Skeletal muscle cell (primary cell): ENCODE measurements at places on chromosomes 2 and 18.

GRCh38 chr2:37711308-37711731, 39.9 kb upstream of the CDC42EP3 start:
- DNase-seq = peak; percentile 79

DNA sequence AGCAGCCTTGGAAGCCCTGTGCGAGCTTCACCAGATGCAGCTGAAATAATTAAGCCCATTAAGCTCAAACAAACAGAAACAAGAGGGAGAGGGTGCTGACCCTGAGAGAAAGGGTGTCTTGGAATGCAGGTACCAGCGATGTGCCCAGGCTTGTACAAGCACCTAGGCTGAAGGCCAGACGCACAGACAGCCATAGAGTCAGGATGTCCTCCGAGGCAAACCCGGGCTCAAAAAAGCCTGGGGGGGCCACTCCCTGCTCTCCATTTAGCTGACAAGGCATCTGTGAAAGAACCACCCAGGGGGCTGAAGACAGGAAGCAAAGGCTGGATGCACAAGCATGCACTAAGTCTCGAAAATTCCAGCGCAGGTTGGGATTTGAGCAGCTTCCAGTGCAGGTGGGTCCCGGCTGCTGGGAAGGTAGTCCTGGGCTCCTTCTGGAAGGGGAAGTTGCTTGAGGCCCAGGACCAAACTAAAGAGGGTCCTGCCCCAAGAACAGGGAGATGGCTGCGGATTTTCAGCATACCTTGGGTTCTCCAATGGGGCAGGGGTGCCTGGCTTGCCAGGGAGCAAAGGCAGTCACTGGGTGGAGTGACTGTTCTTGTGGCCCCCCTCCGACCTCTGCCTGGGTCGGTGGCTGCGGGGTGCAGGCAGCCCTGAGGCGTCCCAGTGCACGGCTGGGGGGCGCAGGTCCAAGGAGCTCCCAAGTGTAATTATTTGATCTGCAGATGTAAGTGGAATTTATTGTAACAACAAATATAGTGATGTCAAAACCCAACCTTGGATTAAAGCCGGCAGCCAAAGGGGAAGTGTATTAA, 5.9 kb downstream of the GBX2 start:
- DNase-seq = no peak

- DNase-seq = no peak
These were observed 244.1 kb upstream of the NRP2 start for GRCh38 chr2:205438241-205438640.

- DNase-seq = no peak
These were observed 99.7 kb downstream of the EIPR1 start for GRCh38 chr2:3277748-3278520.

DNA sequence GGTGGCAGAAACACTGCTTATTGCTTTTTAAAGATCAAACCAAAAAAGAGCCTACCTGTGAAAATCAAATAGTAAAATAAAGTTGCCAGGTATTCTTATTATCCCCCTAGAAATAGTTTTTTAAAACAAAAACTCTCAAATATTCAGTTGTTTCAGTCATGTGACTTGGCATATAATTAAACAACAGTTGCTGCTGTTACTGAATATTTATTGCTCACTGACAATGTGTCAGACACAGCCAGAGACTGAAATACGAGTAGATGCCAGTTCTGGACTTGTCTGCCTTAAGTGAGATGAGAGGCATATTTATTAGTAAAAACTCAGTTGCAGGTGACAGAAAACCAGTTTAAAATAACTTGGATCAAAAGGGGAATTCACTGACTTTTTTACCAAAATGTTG, 106.0 kb upstream of the RAB12 start:
- DNase-seq = no peak

DNA sequence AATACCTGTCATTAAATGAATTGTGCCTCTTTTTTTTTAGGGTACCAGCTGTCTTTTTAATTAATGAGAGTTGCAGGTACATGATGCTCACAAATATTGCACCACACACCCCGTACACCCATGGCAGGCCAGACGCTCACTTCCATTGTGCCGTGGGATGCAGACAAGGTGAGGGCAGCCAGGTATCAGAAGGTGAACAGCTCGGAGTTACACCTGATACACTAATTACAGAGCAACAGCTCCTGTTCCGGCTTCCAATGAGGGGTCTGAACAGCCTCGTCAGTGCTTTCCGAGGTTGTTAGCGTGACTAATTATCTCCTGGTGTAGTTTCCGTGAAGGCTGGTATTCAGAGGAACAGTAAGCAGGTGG, 442.8 kb downstream of the ZNF516 start:
- no peak for DNase-seq
